ENCODE measurements at places on chromosomes 5 and 9.

- DNase-seq: no peak
Measured at GRCh38 chr5:120327180-120327579, 136.9 kb upstream of the PRR16 start.

DNA sequence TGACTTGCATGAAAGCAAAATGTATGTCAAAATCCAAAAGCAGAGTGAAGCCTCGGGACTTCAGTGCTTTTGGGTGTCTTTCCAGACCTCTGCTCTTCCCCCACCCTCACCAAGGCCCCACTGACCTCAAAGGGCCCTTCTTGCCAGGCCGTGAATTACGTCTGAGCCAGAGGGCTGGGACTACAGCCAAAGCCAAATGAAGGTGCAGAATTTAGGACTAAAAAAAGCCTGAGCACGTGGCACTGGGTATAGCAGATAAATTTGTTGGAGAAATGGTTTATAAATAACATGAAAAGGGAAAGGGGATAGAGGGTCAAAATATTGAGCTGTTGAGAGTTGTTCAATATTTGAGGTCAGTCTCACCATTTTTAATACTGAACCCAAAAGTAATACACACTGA, 163.4 kb downstream of the GHR start:
- DNase-seq: no peak

GRCh38 chr9:123329329-123329955, 26.6 kb upstream of the CRB2 start:
- DNase-seq: no peak

- DNase-seq: no peak
Measured at GRCh38 chr9:79633558-79633957, 61.8 kb downstream of the TLE4 start.

GRCh38 chr9:113580041-113580953, 116.8 kb downstream of the RGS3 start:
- DNase-seq: no peak

- no peak for DNase-seq
Measured at GRCh38 chr5:158406884-158407823, 548.2 kb upstream of the CLINT1 start.

DNA sequence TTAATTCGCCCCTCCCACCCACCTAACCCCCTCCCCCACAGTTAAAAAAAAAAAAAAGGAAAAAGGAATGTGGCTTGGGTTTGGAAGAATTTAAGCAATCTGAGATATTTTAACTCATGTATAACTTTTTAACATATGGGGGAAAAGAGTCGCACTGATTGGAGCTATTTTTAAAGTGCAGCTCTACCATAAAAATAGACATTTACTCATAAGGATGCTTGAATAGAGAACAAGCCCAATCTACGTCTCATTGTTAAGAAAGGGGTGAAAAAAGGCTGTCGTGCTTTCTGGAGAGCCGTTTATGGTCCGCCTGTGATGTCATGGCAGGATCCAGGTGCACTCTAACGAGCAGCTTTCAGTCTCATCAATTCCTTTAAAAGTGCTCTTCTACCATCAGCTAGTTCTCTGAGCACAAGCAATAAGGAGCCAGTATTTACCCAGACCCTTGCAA, 142.4 kb downstream of the ELAVL2 start:
- no peak for DNase-seq

- no peak for DNase-seq
Measured at GRCh38 chr5:104372376-104372775, 809.8 kb upstream of the NUDT12 start.

Measured in glutamatergic neuron (in vitro differentiated cells).